ENCODE measurements at places on chromosomes 16 and 17. TPM values are rescaled to one million over a fixed set of nuclear protein-coding genes. Genes with fewer than 3 reads are reported as not detected.

GRCh38 chr16:29891525-29892457 is 7.6 kb downstream of the SEZ6L2 start:
- no peak for DNase-seq

DNA sequence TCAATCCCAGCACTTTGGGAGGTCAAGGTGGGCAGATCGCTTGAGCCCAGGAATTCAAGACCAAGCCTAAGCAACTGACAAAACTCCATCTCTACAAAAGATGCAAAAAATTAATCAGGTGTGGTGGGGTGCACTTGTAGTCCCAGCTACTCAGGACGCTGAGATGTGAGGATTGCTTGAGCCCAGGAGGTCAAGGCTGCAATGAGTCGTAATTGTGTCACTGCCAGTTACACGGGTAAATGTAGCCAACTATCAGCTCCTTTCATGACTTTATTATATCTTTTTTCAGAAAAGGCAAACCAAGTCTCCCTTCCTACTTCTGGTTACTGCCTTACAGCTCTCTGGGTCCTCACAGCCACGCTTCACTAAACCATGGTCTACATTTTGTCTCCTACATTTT is 4.0 kb downstream of the SDF2 start:
- DNase-seq, result no peak

- DNase-seq, result no peak
Measured at GRCh38 chr17:65446838-65447526, 114.5 kb downstream of the AXIN2 start.

- no peak for DNase-seq
Measured at GRCh38 chr17:78653382-78653781, 76.2 kb upstream of the DNAH17 start.

DNA sequence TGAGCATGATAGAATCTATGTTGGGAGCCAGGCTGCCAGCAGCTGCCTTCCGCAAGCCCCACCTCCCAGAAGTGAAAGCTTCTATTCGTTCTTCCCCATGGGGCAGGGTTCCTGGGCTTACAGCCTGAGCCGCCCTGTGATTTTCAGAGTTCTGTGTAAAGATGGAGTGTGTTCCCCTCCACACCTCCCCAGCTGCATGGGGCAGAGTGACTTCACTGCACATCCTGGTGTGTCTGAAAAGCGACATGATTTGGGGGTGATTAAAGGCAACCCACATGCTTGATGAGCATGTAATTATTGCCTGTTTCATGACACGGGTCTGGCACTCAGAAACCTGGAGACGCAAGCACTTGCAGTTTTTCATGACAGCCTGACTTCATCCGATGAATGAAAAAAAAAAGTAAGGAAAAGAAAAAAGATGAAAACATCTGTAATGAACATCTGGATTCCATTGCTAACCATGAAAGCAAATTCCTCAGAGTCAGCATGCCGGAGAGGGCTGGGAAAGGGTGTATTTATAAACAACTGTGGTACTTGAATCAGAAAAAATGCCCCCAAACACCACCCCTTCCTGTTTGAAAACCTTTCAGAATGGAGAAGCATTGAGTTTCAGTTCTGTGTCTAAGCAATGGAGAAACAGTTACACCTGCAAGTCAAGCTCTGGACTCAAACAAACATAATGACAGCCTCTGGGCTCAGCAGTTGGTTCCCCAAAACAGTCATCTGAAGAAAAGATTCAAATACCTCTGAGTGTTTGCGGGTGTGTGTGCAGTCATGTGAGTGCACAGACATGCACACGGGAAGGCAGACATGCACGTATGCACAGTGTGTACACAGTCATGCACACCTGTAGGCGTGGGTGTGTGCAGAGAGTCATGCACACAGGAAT is 266.0 kb downstream of the ENGASE start:
- DNase-seq, result no peak

GRCh38 chr17:77203436-77203835 is 62.7 kb downstream of the SEC14L1 start:
- DNase-seq, result no peak

Gene HELZ
- 40.5 TPM for total RNA-seq

Gene EARS2
- total RNA-seq, result 35.6 TPM

Gene KRT27
- total RNA-seq, result not detected

Gene CYLD
- total RNA-seq, result 11.9 TPM
